ENCODE measurements at places on chromosomes 13 and 19.

DNA sequence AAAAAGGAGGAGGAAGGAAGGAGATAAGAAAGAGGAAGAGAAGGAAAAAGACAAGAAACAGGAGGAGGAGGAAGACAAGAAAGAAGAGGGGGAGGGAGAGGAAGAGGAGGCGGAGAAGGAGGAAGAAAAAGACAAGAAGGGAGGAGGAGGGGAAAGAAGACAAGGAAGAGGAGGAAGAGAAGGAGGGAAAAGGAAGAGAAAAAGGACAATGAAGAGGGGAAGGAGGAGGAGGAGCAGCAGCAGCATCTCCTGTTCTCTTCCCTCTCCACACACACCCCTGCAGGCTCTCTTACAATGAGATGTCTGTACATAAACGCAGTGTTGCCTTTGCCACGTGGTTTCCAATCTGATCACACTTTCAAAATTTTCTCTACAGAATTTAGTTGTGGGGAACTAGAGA is 66.6 kb downstream of the RUBCNL start:
- DNase-seq, result no peak

- DNase-seq, result no peak
Measured at GRCh38 chr13:103895835-103896531, 829.8 kb upstream of the SLC10A2 start.

DNA sequence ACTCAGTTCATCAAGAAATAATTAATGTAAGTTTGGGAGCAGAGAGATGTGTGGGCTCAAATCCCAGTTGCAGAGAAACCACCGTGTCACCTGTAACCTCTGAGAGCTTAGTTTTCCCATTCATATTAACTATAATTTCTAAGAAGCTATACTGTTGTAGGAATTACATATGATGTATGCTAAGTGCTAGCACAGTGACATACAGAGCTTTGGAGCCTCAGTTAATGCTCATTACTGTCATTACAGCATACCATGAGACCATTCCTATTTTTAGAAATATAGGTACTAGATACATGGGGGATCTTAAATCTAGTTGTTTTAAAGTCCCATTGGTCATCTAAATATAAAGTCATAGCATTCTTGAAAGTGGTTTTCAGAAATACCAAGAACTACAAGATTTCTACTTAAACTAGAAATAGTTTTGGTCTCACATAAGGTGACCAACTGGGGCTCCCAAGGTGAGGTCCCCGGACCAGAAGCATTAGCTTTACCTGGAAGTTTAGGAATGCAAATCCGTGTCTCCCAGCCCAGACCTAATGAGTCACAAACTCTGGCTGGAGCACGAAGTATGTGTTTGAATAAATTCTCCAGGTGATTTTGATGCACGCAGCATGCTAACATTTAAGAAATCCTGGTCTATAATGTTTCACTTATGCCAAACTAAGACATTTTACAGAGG is 144.6 kb downstream of the LACC1 start:
- DNase-seq, result no peak

GRCh38 chr13:36907821-36908220 is 12.2 kb downstream of the SMAD9 start:
- DNase-seq, result no peak

DNA sequence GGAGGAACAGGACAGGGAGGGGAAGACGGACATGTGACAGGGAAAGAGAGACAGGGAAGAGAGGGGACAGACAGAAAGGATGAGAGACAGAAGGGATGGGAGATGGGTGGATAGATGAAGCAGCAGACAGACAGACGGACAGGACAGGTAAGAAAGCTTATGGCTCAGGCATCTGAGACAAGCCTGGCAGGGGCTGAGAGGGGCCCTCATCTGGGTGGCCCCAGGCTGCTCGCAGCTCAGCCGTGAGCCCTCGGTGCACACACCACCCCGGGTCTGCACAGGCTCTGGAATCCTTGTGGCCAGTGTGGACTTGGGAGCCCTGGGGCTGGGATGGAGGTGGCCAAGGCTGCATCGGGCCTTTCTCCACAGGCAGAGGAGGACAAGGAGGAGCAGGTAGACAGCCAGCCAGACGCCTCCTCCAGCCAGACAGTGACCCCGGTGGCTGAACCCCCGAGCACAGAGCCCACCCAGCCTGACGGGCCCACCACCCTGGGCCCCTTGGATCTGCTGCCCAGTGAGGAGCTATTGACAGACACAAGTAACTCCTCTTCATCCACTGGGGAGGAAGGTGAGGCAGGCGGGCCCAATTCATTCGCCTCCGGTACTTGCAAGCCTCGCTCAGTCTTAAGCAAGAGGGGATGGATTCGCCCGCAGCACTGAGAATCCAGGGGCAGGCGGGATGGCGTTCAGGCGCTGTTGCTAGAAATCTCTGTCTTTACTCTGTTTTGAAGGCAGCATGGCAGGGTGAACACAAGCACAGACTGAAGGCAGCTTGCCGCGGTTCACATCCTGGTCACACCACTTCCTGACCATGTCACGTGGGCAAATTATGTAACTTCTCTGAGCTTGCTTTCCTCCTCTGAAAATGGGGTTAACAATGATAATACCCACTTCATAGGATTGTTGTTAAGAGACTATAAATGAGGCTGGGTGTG is 14.0 kb downstream of the GRAMD1A start:
- peak; percentile 80 for DNase-seq

DNA sequence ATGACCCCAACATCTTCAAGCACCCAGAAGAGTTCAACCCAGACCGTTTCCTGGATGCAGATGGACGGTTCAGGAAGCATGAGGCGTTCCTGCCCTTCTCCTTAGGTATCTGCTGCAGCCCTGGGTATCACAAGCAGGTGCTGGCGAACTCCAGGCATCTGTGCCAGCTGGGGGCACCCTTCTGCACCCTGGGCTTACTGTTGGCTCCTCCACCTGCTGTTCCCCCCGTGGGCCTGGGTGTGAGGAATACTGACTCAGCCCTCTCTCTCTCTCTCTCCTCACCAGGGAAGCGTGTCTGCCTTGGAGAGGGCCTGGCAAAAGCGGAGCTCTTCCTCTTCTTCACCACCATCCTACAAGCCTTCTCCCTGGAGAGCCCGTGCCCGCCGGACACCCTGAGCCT is 13.0 kb downstream of the CYP2S1 start:
- DNase-seq, result no peak

- no peak for DNase-seq
Measured at GRCh38 chr13:27012482-27013197, 159.0 kb downstream of the USP12 start.

DNA sequence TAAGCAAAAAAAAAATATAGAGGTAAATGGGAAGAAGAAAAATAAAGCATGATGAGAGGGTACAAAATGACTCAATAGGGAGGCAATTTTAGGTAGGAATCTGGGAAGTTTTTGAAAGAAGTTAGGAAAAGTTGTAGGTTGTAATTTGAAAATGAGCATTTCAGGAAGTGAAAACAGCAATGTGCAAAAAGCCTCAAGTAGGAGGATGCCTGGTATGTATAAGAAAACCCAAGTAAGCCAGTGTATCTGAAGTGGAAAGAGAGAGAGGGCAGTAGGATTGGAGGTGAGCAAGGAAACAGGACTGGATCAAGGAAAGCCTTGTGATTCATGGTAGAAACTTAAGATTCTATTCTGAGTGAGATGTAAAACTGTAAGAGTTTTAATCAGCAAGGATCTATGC is 121.6 kb upstream of the SPRY2 start:
- DNase-seq, result no peak

- DNase-seq, result no peak
Measured at GRCh38 chr19:29620931-29621351, 14.9 kb downstream of the POP4 start.

DNA sequence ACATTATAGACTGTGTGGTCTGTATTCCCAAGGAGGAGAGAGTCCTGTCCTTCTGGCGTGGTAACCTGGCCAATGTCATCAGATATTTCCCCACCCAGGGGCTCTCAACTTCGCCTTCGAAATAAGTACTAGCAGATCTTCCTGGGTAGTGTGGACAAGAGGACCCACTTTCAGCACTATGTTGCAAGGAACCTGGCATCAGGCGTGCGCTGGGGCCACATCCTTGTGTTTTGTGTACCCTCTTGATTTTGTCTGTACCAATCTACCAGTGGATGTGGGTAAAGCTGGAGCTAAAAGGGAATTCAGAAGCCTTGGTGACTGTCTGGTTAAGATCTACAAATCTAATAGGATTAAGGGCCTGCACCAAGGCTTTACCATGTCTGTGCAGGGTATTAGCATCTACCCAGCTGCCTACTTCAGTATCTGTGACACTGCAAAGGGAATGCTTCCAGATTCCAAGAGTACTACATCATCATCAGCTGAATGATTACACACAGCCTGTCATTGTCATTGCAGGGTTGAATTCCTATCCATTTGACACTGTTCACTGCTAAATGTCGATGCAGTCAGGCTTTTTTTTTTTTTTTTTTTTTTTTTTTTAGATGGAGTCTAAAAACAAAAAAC is 148.0 kb downstream of the PRR20E start:
- no peak for DNase-seq

GRCh38 chr13:24215126-24215525 is 54.6 kb downstream of the SPATA13 start:
- no peak for DNase-seq

DNA sequence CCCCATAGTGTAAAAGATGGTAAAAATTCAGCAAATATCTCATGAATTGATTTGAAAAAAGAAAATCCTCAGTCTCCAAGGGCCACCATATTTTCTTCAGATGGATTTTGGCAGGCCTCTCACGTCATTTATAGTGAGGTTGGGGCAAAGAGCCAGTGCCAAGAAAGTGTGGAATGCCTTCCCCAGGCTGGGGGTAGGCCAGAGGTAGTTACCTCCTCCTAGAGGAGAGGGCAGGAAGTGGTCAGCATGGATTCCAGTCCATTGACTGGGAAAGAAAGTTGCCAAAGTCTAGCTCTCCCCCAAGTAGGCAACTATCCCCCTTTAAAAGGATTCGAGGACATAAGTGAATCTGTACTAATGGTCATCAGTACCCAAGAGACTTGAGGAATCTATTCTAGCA is 68.4 kb upstream of the KCTD4 start:
- no peak for DNase-seq

- DNase-seq, result no peak
Measured at GRCh38 chr19:54660964-54661363, 1.8 kb upstream of the LILRB4 start.

- no peak for DNase-seq
Measured at GRCh38 chr13:41673640-41674039, 216.3 kb downstream of the RGCC start.

GRCh38 chr19:49680421-49681351 is 3.6 kb downstream of the PRMT1 start:
- peak; percentile 89 for DNase-seq

- no peak for DNase-seq
Measured at GRCh38 chr13:45138282-45138681, 18.0 kb downstream of the GTF2F2 start.

DNA sequence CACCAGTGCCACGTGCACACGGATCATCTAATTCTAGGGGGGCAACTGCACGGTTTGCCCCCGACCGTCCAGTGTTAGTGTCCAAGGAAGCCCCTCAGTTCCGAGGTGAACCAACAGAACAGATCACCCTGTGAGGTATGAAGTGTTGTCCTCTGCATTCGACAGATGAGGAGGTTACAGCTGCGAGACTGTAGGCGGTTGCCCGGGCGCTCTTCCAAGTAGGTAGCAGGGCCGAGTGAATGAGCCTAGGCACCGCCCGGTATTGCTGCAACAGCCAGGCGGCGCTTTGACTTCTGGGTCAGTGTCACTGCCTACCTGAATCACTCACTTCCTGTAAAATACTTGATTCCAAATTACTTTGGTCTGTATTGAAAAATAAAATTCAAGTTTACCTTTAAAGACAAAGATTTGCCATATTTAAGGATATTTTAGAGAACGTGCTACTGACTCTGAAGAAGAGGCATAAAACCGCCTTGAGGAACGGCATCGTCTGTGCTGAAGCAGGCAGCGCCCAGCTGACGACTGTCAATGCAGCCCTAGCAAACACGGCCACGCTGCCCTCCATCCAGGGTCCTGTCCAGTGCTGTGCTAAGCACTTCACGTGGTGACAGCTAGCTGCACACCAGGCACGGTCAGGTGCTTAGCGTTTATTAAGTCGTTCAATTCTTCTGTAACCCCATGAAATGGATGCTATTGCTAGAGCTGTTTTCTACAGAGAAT is 19.3 kb upstream of the RASA3 start:
- no peak for DNase-seq

- DNase-seq, result peak; percentile 37
Measured at GRCh38 chr13:33228648-33229445, 56.7 kb downstream of the STARD13 start.

- DNase-seq, result no peak
Measured at GRCh38 chr19:1156305-1156801, 17.7 kb downstream of the SBNO2 start.

- DNase-seq, result no peak
Measured at GRCh38 chr19:1680976-1681375, 28.6 kb upstream of the TCF3 start.

GRCh38 chr13:50923272-50923671 is 13.7 kb downstream of the RNASEH2B start:
- DNase-seq, result no peak

GRCh38 chr19:29506619-29506911 is 19.2 kb upstream of the VSTM2B start:
- no peak for DNase-seq

DNA sequence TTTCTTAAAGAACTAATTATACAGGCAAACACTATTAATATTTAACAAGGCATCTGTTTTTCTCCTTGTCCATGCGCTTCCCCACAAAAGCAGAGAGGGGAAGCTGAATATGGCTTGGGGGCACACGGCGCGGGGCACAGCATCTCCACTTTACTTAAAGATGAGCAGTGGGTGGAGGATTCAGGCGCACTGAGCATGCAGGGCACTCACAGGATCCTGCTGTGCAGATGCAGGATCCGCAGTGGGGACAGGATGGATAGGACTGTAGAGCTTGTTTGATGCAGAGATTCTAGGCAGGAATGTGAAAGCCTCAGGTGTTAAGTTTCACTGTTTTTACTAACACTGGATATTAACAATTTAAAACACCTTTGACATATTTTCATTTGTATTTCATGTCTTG is 43.3 kb downstream of the ATP11A start:
- no peak for DNase-seq

DNA sequence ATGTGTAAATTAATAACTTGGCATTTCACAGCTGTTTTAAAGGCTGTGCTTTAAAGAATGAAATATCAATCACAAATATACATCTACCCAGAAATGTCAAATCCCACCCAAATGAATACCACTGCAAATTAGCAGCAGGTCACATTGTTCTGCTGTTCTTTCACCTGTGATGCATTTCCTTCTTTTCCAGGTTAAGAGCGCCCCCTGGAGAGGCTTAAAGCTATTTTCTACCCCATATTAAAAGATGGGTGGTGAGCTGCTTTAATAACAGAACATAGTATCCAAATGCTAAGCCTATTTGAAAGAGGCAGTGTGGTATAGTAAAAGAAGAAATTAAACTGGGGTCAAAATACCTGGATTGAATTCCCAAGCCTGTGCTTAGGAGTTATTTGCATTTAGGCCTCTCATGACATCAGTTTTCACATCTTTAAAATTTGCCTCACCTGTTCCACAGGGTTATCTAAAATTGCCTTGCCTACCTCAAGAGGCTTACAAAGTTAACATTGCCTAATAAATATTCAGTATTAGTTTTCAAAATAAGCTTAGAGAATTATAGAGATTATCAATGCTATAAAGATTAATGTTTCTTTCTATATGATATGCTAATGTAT is 396.9 kb upstream of the SLITRK5 start:
- DNase-seq, result no peak

- no peak for DNase-seq
Measured at GRCh38 chr19:23263870-23264590, 13.8 kb upstream of the ZNF724 start.

All from naive thymus-derived CD4-positive, alpha-beta T cell (primary cell).